ENCODE measurements at places on chromosomes 6 and 20. TPM values are rescaled to one million over a fixed set of nuclear protein-coding genes. Genes with fewer than 3 reads are reported as not detected.

The RAB32 gene
- total RNA-seq = 31.1 TPM

DNA sequence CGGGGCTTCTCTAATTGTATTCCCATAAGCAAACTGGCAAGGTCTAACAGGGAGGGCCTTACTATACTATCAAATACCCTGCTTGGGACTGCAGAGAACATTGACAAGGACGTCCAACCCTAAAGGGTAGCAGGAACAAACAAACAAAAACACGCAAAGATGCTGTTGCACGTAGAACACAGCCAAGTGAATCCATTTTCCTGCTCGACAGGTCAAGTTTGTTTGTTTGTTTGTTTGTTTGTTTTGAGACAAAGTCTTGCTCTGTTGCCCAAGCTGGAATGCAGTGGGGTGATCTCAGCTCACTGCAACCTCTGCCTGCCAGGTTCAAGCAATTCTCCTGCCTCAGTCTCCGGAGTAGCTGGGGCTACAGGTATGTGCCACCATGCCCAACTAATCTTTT, 91.3 kb downstream of the ZMYND8 start:
- DNase-seq = no peak

GRCh38 chr20:62719250-62719935, 10.8 kb downstream of the NTSR1 start:
- no peak for DNase-seq

- peak; percentile 48 for DNase-seq
These were observed 5.1 kb downstream of the SOX12 start for GRCh38 chr20:330233-331149.

DNA sequence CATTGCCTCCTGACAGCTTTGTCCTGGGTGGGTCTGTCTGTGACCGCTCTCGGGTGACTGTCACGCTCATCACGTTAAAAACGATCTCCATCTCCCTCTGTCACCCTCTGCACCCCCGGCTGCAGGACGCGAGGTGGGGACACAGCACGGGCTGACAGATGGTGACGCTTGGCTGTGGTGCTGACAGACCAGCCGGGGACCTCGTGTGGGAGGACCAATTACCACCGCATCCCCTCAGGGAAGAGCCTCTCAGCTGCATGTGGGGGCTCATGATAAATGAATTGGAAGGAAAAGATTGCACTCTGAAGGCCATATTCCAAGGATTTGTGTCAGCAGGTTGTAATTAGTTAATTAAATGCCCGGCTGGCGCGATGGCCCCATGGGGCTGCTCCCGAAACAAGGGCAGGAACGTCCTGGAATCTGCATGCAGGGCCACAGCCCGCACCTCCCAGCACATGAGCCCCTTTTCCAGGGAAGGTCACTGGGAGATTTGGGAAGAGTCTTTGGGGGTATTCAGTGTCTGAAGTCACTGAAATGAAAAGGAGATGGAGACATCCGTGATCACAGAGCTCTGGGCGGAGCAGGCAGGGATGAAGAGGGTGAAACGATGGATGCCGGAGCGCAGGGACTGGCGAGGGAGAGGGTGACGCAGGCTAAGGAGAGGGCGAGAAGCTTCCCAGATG, 87.1 kb downstream of the ERMARD start:
- peak; percentile 5 for DNase-seq

The DPPA5 gene
- total RNA-seq = not detected

Data from mucosa of gallbladder (tissue), 1 donor.